Stimulated activated CD8-positive, alpha-beta memory T cell treated with anti-CD3 and anti-CD28 coated beads, Interleukin-12 subunit alpha, Interleukin-12 subunit beta, amount 100 ng/mL, for 4 hours (primary cell): ENCODE measurements at places on chromosomes 1 and 21.

GRCh38 chr1:196444634-196445033, 163.6 kb downstream of the KCNT2 start:
- no peak for DNase-seq

DNA sequence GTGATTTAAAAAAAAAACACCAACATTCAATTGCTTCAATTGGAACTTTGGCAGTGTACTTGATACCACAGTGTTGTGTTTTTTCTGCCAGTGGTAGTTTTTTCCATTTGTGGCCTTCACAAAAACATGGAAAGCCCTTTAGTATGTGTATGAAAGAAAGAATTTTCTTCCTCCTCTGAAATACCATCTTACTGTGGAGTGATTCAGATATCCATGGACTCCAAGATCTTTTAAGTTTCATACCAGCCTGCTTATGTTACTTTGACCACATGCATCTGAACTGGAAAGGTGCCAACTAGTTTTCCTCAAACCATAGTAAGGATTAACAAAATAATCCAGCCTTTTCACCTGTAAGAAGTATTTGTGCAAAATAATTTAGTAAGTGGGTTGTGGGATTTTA, 3.4 kb downstream of the PPP2R5A start:
- no peak for DNase-seq

DNA sequence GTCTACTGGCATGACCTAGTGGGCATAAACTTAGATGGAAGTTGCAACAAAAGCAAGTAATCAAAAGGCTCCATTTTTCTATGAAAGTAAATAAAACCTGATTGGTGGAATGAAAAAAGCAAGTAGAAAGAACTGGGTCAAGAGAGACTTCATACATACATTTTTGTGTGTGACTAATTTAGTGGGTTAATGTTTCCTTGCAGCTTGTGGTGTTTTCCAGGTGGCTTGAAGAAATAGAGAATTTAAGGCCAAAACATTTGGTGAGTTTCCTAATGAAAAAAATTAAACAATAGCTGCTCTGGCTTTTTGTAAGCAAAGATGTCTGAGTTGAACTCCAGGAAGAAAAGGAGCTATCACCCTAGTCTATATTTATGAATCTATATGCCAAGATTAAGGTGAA, 71.0 kb downstream of the ZC3H11B start:
- DNase-seq = no peak

DNA sequence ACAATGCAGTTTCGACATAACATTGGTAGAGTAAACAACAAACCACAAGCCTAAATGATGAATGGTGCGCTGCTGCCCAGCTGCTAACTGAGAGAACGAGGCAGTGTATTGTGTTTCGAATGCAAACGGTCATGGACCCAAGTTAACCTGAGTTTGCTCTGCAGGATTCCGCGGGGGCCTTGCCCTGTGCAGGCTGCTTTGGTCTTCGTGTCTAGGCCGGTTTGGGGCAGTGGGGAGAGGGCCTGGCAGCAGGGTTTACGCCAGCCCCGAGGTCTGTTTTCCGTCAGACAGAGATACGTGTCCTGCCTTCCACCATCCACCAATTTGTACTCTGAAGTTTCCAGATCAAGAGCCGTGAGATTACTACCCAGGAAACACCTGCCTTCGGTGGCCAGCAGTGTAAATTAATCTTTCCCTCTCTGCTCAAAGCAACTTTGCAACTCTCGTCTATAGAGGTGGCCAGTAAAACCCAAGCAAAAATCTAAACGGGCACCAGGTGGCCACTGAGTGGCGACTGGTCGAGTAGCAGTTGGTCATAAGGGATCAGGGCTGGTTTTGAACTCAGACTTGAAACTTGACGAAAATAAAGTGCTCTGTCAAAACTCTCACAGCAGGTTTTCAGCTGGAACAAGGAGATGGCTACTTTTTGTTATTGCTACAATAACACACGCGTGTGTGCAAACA, 6.3 kb upstream of the PRDM15 start:
- no peak for DNase-seq

GRCh38 chr1:18536915-18537314, 56.2 kb downstream of the KLHDC7A start:
- DNase-seq = no peak

DNA sequence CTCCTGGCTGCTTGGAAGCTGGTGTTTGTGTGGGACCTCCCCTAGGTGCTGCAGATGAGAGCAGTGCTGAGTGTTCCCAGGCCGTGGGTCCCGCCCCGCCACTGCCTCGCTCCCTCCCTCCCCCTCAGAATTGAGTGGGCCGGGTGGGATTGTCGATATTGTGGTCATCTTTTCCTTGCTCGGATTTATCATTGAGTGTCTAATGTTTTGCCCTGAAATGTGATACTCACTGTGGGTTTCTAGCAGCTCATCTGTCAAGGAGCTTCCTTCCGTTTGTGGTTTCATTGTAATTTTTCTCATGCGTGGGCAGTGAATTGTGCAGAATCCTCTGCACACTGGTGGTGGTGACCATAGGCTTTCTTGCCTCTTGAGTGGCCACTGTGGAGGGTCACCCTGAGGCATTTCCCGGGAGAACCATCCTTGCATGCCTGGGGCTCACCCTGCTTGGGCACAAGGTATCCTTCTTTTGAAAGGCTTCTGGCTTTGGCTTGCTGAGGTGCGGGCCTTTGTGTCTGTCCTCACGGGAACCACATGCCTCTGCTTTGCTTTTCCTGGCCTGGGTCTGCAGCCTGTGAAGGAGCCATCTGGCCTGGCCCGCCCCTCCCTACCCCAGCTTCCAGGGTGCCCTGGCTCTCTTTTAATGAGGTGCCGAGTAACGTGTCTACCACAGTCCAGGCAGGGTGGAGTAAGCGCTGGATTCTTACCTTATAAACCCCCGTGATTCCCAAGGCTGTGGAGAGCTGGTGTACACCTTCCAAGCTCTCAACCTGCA, 25.6 kb downstream of the SLX9 start:
- peak; percentile 19 for DNase-seq

- DNase-seq = no peak
Measured at GRCh38 chr1:45545019-45545493, 5.6 kb upstream of the AKR1A1 start.

DNA sequence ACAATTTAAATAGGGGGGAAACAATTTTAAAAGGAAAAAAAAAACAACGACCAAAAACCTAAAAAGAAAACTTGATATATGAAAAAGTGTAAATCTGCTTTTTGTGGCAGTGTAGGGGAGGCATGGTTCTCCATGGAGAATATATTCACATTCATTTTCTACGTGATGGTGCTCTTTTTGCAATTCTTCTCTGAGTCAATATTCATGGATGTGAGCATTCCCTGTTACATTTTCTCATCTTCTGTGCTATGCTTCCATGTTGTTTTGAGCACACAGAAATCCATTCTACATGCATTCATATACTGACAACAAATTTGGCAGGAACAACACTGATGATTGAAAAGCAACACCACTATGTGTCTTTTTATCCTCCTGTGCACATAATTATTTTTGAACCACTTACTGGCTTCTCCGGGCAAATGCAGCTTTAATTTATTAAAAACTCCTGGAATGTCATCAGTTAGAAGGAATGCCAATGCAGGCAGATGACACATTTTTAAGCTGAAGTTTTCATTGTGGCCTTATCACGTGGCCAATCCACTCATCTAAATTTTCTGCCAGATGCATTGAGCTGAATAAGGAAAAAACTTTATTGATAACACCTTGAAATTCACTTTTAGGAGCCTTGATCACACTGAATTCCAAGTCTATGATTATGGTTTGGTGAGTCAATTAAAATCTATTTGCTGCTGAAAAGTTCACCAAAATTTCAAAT, 590.6 kb downstream of the NUF2 start:
- DNase-seq = no peak

GRCh38 chr1:244837597-244838258, 2.3 kb downstream of the COX20 start:
- no peak for DNase-seq

DNA sequence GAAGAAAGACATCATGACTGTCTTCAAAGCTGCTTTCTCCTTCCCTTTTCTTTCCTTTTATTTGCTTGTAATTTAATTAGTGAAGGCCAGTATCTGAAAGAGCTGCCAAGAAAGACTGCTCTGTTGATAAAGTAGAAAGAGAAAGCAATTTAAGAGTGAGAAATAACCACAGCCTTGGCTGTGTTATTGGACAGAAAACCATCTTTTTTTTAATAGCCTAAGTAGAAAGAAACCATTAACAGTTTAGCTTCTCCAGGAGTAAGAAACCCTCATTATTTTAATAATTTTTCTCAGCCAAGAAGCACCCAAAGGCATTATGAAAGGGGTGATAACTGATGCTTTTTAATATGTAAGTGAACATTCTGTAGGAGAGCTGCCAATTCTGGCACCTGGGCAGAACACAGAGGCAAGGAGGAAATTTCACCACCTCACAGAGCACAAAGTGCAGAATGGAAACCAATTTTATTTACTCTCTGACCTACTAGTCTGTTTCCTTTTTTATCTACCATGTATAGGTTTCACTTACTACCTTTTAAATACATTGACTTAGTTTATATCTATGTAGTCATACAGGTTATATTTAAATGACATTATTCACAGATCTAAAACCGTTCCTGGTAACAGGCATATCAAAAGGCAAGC, 703.2 kb downstream of the MRPL39 start:
- no peak for DNase-seq

GRCh38 chr1:93313026-93313425, 32.7 kb upstream of the DR1 start:
- no peak for DNase-seq

DNA sequence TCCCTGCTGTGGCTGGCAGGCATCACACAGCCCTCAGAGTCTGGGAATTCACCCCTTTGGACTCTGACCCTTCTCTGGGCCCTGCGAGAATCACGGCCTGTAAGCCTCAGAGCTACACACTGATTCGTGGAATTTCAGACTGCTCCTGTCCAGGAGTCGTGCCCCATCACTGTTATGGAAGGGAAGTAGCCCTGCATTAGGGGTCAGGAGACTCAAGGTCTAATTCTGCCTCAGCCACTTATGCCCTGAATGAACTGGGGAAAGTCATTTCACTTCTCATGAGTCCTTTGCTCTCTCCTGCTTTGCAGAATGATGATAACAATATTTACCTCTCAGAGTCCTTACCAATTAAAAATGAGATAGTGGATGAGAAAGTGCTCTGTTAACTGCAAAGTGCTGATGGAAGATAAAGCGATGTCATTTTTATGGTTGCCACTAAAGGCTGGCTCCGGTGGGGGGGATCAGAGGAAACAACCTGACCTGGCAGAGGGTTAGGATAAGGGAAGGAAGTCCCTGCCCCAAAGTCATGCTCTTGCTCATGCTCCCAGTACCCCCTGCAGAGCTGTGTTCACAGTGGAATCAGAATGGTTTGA, 148.6 kb upstream of the CD34 start:
- no peak for DNase-seq

GRCh38 chr1:54998677-54999076, at the start of gene BSND:
TSS of gene BSND (plus strand) at chr1:54998933. CDS start at chr1:54999187, 254 bp downstream.
- DNase-seq = no peak

- DNase-seq = no peak
Measured at GRCh38 chr1:22878626-22879025, 94.0 kb downstream of the LACTBL1 start.

GRCh38 chr1:239696317-239696716, 309.9 kb downstream of the CHRM3 start:
- no peak for DNase-seq

DNA sequence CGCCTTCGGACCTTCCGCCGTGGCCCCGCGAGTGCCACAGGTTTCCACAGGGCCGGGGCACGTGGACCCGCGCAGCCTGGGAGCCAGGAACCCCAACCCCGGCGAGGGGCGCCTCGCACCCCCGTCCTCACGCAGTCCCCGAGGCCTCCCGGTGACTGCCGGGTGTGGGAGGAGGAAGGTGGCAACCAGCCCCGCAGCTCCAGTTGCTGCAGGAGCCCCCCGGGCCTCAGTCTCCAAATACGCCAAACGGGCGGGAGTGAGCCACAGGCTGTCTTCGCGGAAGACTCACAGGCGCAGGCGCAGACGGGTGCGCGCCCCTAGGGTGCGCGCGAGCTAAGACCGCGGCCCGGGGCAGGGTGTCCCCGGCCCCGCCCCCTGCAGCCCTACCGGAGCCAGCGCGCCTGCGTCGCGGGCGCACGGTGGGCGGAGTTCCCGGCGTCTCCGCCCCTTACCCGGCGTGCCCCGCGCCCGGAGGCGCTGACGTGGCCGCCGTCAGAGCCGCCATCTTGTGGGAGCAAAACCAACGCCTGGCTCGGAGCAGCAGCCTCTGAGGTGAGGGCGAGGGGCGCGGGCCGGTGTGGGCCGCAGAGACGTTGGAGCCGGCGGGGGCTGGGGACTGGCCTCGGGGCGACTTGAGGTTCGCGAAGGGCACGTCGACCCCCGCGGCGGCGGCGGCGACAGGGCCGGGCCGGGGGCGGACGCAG, at the start of gene ARF1:
TSS of gene ARF1 (plus strand) at position 495 of the 704 bp plus-strand sequence. CDS start 14,407 bp downstream, outside the sequence.
- peak; percentile 93 for DNase-seq

- DNase-seq = no peak
Measured at GRCh38 chr1:97412166-97412565, 508.7 kb downstream of the DPYD start.

- no peak for DNase-seq
Measured at GRCh38 chr1:167541610-167542009, 12.0 kb downstream of the CREG1 start.

- DNase-seq = no peak
Measured at GRCh38 chr1:203556047-203556851, 62.3 kb downstream of the OPTC start.

DNA sequence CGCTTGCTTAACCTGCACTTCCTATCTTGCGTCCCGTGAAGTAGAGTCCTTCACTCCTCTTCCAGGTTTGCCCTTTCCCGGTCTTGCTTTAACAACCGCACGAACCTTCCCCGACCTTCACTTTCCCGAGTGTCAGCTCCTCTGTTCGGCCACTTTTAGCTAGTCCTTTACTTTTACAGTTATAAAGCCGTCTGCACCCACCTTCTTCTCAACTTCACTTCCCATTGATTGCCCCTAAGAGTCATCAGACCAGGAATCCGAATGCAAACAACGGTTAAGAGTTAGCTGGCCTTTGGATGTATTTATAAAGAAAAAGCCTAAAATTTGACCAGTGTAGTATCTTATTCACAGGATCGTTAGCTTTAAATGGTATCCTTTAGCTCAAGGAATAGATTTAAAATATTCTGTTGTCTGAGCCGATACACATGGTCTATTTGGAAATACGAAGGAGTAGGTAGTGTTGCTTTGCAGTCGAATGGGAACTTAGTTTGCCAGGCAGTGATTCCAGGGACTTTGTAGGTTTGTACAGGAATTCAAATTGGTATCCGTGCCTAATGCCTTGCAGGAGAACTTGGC, 1.4 kb downstream of the PPP2R5A start:
- DNase-seq = no peak

DNA sequence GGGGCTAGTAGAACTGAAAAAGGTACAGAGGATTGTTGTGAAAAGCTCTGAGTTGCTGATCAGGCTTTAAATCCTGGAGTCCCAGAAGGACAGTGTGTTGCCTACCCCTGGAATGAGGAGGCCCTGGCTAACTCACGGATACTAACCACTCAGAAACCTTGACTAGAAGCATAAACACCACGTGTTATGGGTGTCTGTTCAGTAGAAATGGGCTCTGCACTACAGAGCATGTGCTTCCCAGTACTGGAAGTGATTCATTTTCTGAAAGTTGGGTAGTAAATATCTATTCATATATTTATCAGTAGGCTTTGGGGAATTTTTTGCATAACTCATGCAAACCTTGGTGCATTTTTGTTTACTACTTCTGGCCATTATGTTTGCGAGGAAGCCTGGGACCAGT, 15.1 kb upstream of the CLCA1 start:
- no peak for DNase-seq
